T-helper 2 cell (primary cell): ENCODE measurements at places on chromosomes 5 and 9.

DNA sequence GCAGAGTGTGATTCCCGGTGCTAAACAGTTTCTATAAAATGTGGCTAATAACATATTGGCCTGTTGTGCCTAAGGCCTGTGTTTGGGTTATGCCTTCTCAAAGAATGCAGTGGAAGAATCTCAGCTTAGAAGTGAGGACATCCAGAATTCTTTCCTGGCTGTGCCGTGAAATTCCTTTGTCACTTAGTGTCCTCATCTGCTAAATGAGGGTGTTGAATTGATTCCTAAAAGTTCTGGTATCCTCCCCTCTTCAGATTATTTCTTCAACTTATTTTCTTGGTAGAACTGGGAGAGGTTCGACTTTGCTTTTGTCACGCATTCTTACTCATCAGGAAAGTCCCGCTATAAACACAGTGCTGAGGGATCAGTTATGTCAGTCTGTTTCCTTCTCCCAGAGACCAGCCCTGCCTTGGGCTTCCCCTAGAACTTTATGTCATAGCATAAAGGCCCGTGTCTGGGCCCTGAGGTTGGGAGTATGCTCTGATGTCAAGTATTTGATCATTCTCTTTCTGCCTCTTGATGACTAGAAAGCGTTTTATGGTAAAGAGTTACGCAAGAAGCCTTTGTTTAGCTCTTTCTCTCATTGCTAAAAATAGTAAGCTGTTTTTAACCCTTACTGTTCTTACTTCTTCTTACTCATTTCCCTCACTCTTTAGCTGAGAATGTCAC is 29.5 kb downstream of the MTAP start:
- DNase-seq = peak; percentile 59

DNA sequence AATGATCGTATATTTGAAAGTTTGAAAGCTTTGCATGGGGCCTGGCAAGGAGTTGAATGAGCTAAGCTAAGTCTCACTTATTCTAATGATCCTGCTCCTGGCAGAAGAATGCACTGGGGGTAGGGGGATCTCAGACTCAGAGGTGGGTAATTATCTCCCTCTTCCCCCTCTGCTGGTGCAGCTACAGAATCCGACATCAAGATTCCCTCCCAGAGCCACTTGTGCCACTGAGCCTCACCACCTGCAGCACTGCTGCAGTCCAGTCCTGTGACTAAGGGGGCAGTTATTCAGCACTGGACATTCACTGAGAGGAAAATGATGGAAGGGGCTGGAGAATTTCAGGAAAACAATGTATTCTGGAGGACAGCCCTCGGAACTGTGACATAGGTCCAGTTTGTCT is 205.8 kb downstream of the DEPDC1B start:
- no peak for DNase-seq

- DNase-seq = no peak
Measured at GRCh38 chr5:179716286-179716685, 16.3 kb upstream of the MAML1 start.

GRCh38 chr5:61626639-61627282 is 294.7 kb downstream of the ZSWIM6 start:
- DNase-seq = no peak

- no peak for DNase-seq
Measured at GRCh38 chr5:39175273-39175955, 43.9 kb downstream of the FYB1 start.

- DNase-seq = no peak
Measured at GRCh38 chr5:141717043-141717442, 35.0 kb upstream of the ARAP3 start.

GRCh38 chr5:179373961-179374505 is 28.8 kb upstream of the ADAMTS2 start:
- DNase-seq = no peak

GRCh38 chr9:2257248-2257929 is 242.2 kb downstream of the SMARCA2 start:
- no peak for DNase-seq

- DNase-seq = no peak
Measured at GRCh38 chr5:80101993-80102392, 66.8 kb downstream of the THBS4 start.

DNA sequence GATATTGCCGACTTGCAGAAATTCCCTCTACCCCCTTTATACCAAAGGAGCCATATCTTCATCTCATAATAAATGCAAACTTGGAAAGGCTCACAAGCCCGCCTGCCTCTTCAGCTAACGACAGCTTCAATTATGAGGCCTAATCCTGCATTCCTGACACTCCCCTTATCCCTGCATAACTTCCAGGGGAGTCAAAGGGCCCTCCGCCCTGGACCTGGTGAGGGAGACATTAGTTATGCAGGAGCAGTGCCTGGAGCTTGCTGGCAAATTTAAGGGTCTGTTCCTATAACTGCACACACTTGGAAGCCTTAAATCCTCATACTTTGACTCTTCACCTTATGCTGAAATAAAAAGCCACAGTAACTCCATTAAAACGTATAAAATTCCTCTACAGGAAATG is 617.9 kb downstream of the BNC2 start:
- no peak for DNase-seq

GRCh38 chr9:119165131-119165530 is 204.1 kb downstream of the BRINP1 start:
- DNase-seq = no peak

GRCh38 chr5:9954869-9955268 is 294.8 kb downstream of the ATPSCKMT start:
- no peak for DNase-seq

DNA sequence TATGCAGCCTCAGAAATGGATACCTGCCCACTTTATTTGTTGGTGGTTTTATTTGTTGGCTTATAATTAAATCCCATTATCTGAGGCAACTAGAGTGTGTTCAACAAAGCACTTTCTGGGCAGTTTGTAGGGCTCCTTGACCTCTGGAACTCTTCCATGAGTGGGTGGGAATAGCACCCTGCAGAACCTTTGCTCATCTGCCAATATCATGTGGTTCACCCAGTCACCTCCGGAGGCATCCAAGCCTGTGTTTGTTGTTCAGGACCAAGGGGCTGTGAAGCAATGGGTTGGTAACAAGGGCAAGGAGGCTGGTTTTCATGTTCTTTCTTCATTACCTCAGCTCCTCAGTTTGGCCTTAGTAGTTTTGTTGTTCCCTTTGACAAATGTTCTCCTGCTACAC is 314.0 kb downstream of the NDUFS4 start:
- DNase-seq = no peak

DNA sequence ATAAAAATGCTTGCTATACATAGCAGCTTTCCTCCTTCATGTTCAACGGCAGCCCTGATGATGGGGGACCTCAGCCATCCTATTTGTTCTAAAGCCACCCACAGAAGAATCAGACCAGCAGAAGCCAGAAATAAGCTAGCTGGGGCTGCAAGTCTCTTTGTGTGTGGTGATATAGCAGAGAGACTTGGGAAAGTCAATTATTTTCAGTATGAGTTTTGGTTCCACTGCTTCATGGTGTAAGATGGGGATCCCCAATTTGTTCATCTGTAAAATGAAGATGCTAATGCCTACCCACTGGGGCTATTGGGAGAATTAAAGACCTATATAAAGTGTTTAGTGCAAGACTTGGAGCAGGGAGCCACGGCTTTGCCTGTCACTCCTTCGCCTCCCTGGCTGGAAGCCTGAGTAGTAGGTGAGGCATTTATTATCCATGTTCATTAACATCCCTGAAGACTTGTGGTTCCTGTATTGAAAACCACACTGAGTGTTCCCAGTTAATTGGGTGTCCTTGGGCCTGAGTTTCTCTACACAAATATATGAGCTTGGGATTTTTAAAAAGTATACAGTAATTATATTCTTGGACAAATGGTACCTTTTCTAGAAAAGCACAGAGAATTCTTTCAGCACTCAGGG is 210.1 kb upstream of the SLC24A2 start:
- peak; percentile 51 for DNase-seq

DNA sequence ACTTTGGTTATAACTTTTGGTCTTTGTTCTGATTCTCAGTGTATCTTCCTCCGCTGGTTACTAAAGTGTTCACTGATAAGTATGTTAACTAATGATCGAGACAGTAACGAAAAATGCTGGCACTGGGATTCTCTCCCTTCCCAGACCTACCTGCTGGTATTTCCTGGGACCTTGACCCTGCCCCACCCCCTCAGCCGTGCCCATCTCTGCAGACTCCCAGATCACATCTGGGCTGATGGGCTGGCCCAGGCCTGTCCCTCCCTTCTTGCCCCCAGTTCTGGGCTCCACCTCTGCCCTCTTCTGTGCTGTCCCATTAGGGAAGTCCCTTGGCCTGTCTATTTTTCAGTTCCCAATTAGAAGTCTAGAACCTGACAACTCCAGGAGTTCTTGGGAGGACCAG is 46.9 kb downstream of the NEURL1B start:
- no peak for DNase-seq

DNA sequence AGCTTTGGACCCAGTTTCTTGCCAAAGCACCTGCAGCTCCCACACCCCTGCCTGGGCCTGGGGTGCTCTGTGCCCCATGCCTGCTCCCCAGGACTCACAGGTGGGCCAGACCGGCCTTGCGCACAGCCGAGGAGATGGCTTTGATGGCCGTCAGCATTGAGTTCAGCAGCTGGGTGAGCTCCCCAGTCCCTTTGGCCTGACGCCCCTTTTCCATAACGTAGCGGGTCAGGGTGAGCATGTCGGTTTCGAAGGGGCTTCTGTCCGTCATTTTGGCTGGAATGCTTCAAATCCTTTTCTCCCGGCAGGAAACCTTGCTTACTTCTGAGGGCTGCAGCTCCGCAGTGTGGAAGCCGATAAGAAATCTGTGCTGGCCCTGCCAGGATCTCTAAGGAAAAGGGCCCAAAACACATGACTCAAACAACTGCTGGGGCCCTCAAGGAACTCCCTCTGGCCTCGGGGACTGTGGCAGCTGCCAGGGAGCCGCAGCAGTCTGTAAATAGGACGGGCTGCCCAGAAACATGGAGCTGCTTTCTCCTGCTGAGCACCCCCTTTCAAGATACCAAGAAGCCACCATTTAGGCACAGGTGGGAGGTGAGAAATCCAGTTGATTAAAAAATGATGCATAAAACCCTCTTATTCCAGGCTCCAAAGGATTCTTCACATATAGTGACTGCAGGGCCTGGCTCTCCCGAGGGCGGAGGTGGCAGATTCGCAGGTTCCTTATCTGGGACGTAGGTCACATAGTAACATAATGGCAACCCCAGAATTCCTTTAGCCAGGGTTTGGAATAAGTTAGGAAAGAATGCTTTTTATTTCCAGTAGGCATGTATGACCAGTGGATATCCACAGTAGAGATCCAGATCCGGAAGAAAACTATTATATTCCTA is at the start of gene FBP2:
TSS of gene FBP2 (minus strand) at position 366 of the 887 bp plus-strand sequence. CDS start at position 268, 98 bp downstream.
- no peak for DNase-seq

- DNase-seq = no peak
Measured at GRCh38 chr5:136894070-136894469, 528.7 kb upstream of the TRPC7 start.

GRCh38 chr5:178314961-178315820 is 82.6 kb upstream of the PHYKPL start:
- no peak for DNase-seq

DNA sequence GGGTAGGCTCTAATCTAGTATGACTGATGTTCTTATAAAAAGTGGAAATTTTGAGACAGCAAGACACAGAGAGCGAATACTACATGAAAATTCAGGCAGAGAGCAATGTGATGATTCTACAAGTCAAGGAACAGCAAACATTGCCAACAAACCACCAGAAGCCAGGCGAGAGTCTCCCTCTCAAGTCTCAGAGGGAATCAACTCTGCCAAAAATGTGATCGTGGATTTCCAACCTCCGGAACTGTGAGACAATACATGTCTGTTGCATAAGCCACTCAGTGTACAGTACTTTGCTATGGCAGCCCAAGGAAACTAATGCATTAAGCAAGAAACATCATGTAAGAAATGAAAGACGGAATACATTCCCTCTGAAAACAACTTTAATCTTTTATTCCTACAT is 52.1 kb upstream of the CCNG1 start:
- no peak for DNase-seq
